ENCODE measurements at places on chromosomes 3 and 15.
A peak's percentile ranks its signal among the peaks of the same experiment; 100 is the strongest.

DNA sequence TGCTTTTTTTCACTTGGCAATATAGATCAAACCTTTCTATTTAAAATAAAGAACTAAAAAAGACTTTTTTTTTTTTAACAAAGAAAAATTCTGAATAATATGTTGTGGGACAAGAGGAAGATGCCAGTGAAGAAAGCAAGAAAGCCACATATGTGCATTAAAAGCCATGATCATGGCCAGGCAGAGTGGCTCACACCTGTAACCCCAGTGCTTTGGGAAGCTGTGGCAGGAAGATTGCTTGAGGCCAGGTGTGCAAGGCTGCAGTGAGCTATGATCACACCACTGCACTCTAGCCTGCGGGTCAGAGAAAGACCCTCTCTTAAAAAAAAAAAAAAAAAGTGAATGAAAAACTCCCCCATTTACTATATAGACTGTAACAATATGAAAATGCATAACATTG is 23.9 kb downstream of the C2CD4B start:
- DNase-seq: no peak

- peak; percentile 62 for DNase-seq
Observed at GRCh38 chr15:48962662-48963523, 826 bp downstream of the SHC4 start.

- no peak for DNase-seq
Observed at GRCh38 chr3:30908456-30909037, 14.1 kb upstream of the GADL1 start.

DNA sequence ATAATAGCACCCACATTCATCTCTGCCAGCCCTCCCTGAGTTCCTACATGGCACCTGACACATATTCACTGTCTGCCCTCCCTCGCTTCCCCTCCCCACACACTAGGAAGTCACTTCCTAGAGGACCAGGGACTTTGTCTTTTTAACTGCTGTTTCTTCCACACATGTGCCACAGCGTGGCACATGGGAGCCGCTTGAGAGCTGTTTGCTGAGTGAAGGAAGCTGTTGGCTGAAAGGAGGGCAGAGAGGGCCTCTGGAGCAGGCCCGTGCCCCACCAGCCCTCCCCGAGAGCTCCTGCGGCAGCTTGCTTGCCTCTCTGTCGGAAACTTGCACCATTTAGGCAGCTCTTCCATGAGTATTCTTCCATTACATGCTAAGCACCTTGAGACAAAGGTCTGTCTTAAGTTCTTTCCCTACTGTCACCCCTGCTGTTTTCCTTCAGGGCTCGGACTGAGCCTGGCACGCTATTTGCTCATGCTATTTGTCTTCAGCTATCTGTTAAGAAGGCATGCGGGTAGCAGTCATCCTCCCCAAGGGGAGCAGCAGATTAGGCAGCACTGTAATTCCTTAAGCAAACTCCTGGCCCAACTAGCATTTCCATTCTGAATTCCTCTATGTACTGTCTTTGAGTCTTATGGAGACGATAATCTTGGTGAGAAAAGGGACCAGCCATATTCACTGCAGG is 72.2 kb downstream of the CACNA1D start:
- no peak for DNase-seq

DNA sequence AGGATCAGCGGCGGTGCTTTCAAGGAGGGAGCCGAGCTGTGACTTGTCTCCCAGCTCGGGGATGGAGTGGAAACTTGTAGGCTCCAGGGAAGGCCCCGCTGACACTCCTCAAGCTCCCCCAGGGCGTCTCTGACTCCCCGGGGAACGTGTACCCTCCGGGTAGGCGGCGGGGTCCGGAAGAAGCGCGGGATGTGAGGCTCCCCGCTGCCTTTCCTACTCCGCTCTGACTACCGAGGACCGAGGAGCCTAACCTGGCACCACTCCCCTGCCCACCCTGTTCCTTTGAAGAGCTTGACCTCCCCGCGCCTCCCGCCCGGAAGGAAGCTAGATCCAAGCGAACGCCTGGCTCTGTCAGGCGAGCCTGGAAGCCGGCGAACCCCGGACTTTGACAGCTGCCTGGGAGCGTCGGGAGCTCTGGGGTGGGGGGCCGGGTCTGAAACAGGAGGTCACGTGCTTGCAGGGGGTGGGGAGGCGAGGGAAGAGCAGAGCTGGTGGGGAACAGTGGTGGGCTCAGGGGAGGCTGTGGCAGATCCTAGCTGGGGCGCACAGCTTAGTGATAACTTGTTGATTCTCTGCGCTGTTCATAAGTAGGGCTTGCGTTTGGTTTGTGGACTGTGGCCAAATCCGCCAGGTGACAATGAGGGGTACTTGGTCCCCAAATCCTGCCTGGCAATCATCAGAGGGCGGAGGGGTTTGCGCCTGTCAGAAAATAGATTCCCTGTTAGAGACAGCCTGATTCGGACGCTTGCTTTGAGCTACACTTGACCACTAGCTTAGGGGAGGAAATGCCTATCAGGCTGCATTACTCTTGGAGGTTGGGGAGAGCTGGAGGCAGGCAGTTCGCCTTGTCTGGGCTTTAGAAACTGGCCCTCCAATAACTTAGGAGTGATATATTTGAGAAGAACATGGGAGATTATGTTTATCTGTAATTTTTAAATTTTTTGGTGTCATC is 1.2 kb downstream of the CLSTN2 start:
- DNase-seq: peak; percentile 55

DNA sequence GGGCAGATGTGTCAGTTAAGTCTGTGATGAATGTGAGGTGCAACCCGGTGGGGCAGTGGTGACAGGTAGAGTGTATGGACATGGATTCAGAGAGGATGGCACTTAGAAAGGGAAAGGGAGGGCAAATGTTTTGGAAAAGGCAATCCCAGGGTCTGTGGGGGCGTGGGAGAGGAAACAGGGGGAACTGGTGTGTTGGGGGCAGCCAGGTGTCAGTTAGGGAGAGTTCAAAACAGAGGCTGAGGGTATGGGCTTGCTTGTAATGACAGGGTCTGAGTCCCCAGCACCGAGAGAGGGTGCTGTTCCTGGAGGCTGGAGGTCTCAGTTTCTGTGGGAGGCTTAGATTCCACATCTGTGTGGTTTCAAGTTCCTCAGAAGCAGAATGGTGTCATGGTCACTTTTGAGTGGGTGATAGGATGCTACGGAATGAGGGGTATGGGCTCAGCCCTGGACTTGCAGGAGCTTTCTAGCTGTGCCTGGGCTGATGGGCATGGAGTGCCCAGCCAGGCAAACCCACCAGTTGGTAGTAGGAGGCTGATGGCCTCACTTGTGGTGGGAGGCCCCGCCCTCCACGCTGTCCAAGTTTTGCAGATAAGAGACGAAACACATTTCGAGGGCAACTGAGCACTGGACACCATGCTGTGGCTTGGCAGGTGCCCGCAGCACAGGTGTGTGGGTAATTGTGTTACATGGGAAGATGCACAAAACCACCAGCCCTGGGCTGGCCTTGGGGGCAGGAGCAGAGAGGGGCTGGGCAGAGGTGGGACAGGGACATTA is 209.4 kb downstream of the RPLP1 start:
- DNase-seq: no peak

GRCh38 chr3:12267376-12268030 is 21.4 kb upstream of the PPARG start:
- DNase-seq: no peak

DNA sequence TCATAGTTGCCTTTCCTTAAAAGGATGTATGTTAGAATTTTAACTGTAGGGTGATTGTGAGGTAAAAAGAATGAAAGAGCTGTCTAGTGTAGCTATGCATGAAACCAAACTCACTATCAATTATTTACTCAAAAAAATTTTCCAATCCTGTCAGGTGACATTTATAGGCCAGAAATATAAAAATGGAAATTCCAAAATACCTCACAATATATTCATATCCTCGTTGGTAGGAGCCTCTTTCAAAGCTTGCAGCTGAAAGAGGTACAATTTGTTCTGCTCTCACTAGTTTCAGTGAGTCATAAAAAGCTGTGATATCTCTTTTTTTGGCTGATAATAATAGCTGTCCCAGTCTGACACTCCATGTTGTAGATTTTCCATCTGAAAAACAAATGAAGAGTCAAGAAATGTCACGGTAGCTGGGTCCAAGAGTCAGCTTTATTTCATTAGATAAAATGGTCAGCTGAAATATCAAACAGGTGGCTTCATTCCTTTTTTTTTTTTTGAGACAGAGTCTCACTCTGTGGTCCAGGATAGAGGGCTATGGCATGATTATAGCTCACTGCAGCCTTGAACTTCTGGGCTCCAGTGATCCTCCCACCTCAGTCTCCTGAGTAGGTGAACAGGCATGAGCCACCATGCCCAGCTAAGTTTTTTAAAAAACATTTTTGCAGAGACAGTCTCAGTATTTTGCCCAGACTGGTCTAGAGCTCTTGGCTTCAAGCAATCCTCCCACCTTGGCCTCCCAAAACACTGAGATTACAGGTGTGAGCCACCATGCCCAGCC is 50.8 kb upstream of the XRN1 start:
- no peak for DNase-seq

Data from right forelimb (tissue), 1 donor.